ENCODE measurements at places on chromosomes 2 and 18.

DNA sequence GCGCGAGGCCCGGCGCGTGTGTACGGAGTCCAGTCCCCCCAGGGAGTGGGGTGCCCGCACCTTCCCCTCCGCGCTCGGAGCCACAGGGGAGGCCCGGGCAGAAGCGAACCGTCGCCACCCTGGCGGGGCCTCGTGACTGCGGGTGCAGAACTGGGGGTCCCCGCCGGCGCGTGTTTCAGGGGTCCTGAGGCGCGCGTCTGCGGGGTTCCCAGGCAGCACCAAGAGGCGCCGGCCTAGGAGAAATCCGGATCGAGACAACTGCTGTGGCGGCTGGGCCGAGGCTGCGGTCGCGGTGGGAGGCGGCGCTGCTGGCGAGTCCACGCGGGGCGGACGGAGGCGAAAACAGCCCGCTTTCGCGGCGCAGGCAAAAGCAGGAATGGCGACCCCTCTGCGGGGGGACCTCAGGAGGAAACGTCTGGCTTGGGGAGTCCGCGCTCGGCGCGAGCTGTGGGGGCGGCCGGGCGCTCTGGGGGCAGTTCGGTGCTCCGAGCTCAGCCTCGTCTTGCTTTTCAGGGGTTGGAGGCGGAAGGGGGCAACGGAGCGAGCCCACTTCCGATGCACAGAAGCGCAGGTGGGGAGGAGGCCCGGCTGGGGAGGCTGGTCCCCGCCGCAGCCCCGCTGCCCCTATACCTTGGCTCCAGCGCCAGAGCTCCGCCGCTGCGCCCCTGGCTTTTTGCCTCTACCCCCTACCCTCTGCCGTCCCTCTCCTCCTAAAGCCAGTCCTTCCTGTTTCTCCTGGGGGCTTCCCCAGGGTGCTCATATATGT, 81.5 kb upstream of the LDLRAD4 start:
- DNase-seq = no peak

GRCh38 chr18:75358928-75359327, 68.6 kb downstream of the SMIM21 start:
- no peak for DNase-seq

- no peak for DNase-seq
Observed at GRCh38 chr2:64259312-64259711, 115.1 kb upstream of the PELI1 start.

DNA sequence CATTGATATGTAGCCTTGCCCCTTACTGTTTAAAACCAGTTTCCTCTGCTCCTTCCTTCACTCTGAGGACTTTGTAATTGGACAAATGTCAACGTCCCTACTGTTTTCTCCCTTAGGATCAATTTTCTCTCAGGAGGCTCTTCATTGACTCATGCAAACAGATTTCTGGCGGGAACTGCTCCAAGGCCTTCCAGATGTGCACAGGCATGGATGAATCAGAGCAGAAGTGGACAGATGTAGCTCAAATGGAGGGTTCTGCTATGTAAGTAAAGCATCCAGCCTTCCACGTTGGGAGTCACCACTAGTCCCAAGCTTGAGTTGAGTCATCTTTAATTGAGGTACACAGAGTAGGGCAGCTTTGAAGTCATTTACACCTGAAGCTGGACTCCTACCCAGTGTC, 34.1 kb upstream of the ZDBF2 start:
- no peak for DNase-seq
